ACHN (cell line): ENCODE measurements at places on chromosomes 6 and 20.

DNA sequence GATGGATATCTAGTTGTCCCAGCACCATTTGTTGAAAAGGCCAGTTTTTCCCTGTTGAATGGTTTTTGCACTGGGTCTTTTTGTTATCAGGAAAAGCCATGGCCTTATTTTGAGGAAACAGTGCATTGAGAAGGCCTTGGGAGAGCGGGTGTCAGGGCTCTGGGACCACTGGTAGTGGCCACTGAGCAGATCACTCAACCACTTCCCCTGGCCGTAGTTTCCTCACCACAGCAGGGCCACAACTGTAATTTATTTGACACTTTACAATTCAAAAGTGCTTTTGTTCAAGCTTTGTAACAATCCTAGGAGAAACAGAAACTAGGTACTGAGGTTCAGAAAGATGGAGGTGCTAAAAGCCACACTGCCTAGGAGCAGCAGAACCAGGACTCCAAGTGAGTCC is 281.8 kb downstream of the GMDS start:
- no peak for DNase-seq

DNA sequence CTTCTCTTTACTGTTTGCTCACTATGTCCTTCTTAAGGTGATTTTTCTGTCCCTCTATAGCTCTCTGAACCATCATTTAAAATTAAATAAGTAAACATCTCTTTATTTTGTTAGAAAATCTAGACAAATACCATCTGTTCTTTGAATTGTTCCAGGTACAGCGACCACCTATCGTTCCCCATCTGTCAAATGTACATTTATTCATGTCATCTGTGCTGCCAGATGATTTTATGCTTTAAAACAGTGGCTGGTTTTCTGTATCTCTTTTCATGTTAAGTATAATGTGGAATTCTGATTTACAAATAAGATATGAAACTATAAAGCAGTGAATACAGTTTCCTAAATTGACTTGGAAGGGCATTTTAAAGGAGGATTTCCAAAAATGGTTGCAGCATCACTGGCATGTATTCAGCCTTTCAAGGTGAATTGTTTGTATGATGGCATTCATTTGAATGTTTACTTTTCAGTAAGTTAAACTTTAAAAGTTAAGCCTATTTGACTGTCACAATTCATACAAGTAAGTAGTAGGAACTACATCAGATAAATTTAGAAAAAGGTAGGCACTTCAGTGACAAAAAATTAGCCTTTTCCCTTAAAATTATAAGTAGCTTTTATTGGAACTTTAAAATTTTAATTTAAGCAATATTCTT is 92.6 kb upstream of the CLVS2 start:
- no peak for DNase-seq

GRCh38 chr20:38112261-38112929 is 52.7 kb downstream of the TGM2 start:
- no peak for DNase-seq

GRCh38 chr20:47237715-47238114 is 118.8 kb downstream of the ZMYND8 start:
- no peak for DNase-seq

- DNase-seq = no peak
These were observed 301.9 kb downstream of the LAMA2 start for GRCh38 chr6:129184808-129185366.

DNA sequence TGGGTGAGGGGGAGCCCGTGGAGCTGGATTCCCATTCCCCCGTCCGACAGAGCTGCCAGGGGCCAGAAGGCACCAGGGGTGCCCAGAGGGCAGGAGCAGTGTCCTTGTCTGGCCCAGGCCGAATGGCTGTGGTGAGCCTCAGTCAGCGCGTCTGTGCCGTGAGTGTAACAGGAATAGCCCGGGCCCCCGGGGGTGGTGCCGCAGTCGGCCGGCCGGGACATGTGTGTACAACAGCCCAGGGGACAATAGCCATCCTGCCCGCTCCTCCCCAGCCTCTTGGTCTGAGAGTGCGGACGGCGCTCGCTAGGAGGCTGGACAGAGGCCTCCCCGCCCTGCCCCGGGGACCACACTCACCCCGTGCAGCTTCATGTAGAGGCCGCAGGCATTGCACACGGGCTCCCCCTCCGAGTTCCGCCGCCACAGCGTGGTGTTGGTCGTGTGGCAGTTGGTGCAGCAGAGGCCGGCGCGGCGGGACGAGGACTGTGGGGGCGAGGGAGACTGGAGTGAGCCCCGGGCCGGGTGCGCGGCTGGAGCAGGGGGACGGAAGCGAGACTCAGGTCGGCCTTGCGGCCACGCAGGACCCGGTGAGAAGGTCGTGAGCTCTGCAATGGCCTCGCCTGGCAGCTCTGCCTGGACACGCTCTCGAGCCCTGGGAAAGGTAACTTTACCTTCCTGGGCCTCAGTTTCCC is 9.6 kb downstream of the GATA5 start:
- no peak for DNase-seq

- no peak for DNase-seq
These were observed 45.2 kb upstream of the GFRAL start for GRCh38 chr6:55282115-55282514.

DNA sequence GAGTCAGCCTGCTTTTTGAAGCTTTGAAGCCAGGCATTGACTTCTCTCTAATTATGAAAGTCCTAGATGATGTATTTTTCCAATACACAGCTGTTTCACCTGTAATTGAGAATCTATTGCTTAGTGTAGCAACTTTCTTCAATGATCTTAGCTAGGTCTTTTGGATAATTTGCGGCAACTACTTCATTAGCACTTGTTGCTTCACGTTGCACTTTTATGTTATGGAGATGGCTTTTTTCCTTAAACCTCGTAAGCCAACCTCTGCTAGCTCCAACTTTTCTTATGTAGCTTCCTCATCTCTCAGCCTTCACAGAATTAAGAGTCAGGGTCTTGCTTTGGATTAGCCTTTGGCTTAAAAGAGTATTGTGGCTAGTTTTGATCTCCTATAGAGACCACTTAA is 44.8 kb downstream of the PHIP start:
- no peak for DNase-seq

- no peak for DNase-seq
These were observed 2.1 kb downstream of the CPNE1 start for GRCh38 chr20:35662551-35662950.

DNA sequence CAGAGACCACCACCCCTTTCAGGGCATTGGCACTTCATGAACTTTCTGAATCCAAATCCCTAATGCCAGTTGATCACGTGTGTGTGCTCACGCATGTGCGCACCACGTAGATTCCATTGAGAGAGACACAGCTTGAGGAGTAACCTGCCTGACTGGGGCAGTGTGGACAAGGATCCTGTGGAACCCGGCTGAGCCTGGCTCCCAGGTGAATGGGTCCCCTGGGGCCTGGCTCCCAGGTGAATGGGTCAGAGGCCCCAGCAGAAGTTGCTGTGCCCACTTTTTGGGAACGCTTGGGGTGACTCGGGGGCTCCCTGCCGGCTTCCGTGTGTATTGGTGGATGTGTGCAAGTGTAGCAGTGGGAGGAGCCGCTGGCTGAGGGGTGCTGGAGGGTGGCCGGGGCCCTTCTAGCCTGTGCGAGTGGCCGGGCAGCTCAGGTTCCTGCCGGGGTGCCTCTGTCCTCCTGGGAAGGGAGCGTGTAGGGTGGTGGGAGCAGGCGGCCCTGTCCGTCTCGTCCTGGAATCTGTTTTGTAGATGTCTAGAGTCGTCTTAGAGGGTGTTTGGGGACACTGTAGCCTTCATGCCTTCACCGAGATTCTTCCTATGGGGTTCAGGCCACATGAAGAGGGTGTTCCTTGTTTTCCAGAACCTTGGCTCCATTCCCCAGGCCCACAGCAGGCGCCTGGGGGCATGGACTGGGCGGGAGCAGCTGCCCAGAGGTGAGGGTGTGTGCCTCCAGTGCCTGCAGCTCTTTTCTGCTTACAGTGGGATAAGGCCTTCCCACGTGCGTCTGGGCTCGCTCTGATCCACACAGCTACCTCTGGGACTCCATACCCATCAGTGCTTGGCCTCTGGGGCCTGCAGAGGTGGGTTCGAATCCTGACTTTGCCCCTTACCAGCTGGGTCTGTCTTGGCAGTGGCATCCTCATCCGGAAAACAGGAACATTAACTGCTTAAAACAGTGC is 3.2 kb downstream of the RBM38 start:
- DNase-seq = no peak

GRCh38 chr6:40293460-40294185 is 293.5 kb downstream of the LRFN2 start:
- DNase-seq = no peak

DNA sequence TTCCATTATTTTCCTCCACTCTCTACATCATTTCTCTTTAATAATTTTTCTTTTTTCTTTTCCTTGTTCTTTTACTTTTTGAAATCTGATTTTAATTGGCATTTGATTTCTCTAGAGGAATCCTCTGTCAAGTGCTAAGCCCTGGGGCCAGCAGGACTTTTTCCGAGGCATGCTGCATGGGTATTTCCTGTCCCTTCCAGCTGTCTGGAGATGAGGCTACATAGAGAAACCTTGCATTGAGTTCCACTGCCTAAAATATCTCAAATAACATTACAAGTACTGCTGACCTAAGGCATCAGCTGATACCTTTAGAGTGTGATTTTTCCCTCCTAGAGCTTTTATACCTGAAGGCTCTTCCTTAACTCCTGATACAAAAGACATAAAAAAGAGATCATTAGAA is 6.2 kb downstream of the RNF217 start:
- DNase-seq = no peak

GRCh38 chr6:107991061-107991460 is 33.1 kb upstream of the SEC63 start:
- DNase-seq = no peak

DNA sequence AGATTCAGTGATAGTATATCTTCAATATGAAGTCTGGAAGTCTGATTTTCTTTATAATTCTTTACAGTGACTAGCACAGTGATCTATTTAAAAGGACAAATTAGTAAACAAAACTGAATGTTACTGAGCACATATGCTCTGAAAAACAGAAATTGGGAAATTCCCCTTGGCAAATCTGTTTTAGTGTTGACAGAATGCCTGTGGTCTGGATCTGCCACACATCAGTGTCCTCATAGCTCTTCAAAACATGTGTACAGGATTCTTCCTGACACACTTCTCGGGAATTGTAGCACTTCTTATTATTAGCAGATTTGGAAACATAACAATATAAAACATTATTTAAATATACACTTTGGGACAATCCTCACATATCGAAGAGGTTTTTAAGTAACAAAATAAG is 354.3 kb downstream of the COL12A1 start:
- DNase-seq = no peak

- no peak for DNase-seq
These were observed 10.6 kb upstream of the EXOC2 start for GRCh38 chr6:703552-703951.

- no peak for DNase-seq
These were observed 36.0 kb downstream of the ATXN1 start for GRCh38 chr6:16725145-16725864.

DNA sequence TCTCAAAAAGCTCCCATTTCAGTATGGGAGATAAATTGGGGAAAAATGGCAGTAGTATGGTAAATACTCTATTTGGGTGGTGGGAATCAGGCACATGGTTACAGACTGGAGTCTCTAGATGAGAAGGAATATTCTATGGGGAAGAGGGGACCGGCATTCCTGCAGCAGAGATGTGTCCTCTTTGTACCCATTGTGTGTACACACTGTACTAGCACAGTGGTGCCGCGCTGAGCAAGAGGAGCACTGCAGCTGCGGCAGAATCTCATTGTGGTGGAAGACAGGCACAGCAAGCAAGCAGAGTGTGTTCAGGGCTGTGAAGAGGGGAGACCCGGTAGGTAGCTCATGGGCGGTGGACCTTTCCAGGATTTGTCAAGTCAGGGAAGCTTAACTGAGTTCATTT is 13.0 kb downstream of the AFDN start:
- DNase-seq = no peak

DNA sequence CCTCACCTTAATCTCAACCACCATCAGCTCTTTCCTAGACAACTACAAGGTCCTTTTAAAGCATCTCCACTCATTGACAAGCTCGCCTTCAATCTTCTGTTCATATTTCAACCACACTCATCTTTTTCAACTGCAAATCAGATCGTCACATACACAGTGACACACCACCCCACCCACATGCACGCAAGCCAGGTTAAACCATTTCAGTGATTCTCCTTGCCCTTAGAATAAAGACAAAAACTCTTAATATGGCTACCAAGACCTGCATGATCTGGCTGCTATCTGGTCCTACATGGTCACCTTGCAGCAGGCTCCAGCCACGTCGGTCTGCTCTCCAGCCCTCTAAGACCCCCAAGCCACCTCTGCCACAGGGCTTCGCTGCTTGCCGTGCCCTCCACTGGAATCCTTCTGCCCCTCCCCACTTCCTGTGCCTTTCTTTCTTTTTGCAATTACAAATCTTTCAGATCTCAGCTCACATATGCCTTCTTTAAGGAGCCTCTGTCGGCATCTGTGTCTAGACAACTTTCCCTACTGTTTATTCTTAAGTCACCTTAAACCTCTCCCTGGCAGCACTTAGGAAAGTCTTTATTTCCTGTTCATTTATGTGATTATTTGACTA is 507.3 kb upstream of the ARID1B start:
- DNase-seq = no peak

- DNase-seq = no peak
These were observed 11.0 kb downstream of the DSTN start for GRCh38 chr20:17580895-17581294.

GRCh38 chr6:45920819-45921511 is 94.7 kb downstream of the CLIC5 start:
- no peak for DNase-seq

DNA sequence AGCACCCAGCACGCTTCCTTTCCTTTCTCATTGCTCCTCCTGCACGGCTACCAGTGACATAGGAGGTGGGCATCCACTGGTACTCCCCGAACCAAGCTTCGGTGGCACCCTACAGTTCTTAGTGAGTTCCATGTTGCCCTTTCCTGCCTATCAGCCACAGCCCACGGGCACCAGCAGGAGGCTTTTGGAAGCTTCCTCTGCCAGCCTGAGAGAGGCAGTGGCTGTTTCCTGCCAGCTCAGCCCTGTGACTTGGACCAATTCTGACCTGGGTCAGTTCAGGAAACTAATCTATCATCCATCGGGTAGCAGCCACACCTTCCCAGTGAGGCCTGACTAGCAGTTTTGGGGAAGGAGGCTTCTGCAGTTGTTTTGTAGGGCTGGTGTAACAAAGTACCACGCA is 176.4 kb upstream of the UST start:
- no peak for DNase-seq

- no peak for DNase-seq
These were observed 3.0 kb upstream of the SEMG2 start for GRCh38 chr20:45218124-45218523.

GRCh38 chr6:109052018-109052651 is 42.5 kb downstream of the SESN1 start:
- DNase-seq = no peak

DNA sequence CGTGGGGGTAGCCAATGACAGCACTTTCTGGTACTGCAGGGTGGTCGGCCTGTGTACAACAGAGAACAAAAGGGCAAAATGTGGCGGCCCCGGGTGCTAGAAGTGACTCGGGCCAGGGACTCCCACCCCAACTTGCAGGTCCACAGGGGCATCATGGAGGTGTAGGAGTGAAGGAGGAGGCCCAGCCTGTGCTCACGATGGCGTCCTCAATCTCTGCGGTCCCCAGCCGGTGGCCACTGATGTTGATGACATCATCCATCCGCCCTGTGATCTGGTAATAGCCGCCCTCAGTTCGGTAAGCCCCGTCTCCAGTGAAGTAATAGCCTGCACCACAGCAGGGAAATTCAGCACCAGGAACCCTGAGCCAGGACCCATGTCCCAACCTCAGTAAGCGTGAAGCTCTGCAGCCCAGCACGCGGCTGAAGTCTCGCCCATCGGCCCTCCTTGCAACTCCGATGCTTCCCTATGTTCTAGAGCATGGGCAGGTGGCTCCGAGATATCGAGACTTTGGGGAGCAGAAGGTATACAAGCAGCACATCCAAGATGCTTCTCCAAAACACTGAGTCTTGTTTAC is 20.2 kb upstream of the APMAP start:
- no peak for DNase-seq

- no peak for DNase-seq
These were observed 2.5 kb upstream of the TNFRSF6B start for GRCh38 chr20:63693733-63694583.
